Stimulated activated CD4-positive, alpha-beta T cell treated with anti-CD3 and anti-CD28 coated beads, Interleukin-4, amount 100 ng/mL, for 1 hour (primary cell): ENCODE measurements at places on chromosomes 4 and X.

DNA sequence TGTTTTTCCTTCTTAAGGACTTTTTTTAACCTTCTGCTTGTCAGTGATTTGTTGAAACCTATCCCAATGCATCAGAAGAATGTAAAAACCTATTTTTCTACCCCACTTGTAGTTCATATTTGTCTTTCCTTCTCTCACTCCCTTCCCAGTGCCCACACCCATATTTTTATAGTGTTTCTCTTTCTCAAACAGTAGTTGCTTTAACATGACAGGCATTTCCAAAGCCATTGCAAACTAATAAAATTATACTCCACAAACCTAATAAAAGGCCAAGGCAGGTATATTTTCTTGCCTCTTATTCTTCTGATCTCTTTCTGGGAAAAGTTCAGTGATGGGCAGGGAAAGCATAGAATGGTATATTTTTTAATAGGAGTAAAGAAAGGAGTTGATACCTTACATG, 35.7 kb upstream of the FHDC1 start:
- no peak for DNase-seq

DNA sequence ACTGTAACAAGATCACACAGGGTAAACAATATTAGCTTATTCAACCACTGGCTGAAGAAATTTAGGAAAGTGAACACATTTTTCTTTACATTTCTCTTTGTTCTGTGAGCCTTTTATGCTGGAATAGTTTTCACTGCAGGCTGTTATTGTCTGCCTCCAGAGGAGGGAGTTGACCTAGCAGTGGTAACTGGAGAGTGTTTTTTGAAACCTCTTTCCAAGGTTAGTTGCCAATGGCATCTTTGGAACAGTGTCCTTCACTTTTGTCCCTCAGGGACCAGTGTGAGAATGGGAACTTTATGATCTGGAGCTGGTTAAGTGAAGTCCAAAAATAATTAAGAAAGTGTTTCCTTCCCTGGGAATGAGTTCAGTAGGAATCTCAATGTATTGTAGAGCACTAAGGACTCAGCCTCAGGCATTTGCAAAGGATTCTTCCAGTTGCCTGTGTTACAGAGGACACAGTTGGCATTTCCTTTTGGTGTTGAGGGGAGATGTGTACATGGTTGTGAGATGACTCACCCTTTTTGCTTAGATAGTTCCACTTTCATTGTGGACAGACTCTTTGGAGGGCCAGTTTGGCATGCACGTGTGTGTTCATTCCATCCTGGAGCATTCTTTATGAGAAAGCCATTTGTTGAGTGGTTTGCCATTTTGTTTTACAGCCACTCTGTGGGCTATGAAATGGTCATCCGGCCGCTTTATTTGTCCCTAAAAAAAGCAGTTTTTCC, 61.3 kb downstream of the AR start:
- no peak for DNase-seq

DNA sequence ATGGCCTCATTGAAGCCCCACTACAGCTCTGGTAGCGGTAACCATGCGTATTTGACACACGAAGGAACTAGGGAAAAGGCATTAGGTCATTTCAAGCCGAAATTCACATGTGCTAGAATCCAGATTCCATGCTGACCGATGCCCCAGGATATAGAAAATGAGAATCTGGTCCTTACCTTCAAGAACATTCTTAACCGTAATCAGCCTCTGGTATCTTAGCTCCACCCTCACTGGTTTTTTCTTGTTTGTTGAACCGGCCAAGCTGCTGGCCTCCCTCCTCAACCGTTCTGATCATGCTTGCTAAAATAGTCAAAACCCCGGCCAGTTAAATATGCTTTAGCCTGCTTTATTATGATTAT, 876 bp downstream of the HPRT1 start:
- DNase-seq: no peak

DNA sequence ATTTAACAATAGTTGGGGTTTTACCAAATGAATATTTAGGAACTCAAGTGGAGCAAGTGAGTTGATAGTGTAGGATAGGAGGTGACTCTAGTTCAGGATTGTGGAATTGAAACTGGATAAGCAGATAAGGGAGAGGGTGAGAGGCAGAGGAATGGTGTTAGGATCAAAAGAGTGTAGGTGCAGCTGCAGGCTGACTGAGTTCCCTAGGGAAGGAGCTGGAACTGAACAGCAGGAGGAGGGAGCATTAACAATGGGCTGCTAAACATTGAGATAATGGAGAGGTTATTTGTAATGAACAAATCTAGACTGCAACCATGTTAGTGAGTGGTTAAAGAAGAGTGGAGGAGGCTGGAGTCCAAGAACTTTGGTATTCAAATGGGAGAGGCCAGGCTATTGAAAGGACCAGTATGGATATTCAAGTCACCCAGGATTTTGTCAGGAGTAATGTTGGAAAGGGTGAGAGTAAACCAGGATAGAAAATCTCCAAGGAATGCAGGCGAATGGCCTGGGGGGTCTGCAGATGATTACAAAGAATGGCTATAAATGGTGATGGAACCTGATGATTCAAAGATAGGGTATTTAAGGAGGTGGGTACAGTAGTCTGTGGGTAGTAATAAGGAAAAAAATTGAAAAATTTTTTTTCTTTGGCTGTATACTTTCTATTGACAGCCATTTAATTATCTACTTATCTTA, 497.1 kb upstream of the TENM3 start:
- no peak for DNase-seq

- no peak for DNase-seq
These were observed 9.6 kb upstream of the MTMR1 start for GRCh38 chrX:150683536-150684146.

DNA sequence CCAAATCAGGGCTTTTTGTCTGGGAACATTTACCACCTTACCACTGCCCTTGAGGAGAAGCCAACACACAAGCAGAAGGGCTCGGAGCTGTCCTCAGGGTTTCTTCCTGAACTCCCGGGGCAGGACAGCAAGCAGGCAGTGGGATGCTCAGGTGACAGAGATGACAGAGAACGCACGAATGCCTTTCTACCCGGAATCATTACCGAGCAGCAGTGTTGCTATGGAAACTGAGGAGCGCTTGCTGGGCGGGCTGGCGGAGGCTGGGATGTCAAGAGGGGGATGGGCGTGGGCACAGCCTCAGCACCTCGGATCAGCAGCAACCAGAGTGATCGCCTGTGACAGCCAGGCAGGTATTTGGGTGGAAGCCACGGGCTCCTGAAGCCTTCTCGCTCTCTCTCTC, 17.8 kb downstream of the SSR4 start:
- DNase-seq: no peak

DNA sequence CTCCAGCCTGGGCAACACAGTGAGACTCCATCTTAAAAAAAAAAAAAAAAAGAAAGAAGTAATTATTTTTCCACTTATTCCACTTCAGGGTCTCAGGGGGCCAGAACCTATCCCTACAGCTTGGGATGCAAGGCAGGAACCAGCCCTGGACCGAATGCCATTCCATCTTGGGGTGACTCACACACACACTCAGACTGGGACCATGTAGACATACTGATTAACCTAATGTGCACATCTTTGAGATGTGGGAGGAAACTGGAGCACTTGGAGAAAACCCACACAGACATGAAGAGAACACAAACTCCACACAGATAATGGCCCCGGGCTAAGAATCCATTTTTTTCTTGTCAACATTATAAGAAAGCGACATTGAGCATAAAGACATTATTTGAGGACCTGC, 132.5 kb downstream of the PTTG2 start:
- no peak for DNase-seq

- DNase-seq: no peak
These were observed 13.3 kb downstream of the ATOH1 start for GRCh38 chr4:93841803-93842345.

GRCh38 chr4:148693913-148694649, 251.9 kb upstream of the NR3C2 start:
- DNase-seq: no peak

- no peak for DNase-seq
These were observed 42.0 kb downstream of the PCGF3 start for GRCh38 chr4:747546-748170.

DNA sequence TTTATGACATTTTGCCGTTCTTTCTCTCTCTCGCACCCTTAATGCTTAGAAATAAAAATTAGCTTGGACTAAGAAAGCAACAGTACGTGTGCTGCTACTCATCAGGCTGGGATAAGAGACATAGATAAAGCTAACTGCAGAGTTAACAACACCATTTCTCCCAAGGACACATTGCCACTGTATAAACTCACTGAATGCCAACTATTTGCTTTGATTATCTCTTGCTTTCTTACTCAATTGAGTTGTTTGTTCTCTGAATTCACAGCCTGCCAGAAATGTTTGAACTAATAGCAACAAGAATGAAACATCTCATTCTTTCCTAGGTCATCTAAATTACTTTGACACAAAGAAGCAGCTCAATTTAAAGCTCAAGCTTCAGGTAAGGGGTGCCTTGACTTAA, 34.6 kb downstream of the F8 start:
- no peak for DNase-seq

DNA sequence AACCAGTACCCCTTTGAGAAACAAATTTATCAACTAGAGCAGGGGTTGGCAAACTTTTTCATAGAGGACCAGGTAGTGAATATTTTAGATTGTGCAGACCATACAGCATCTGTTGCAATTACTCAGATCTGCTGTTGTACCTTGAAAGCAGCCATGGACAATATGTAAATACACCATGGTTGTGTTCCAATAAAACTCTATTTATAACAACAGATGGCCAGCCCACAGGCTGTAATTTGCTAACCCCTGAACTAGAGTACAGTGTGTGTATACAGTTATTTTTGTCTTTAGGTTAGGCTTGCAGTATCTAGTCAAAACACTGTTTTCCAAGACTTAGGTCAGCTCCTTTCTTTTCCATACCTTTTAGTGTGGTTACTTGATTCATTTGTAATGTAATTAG, 54.4 kb downstream of the PHKA1 start:
- DNase-seq: no peak

- DNase-seq: no peak
These were observed 130.3 kb downstream of the ADGRA3 start for GRCh38 chr4:22385611-22386011.

GRCh38 chr4:8395504-8396296, 44.8 kb downstream of the ACOX3 start:
- DNase-seq: no peak

DNA sequence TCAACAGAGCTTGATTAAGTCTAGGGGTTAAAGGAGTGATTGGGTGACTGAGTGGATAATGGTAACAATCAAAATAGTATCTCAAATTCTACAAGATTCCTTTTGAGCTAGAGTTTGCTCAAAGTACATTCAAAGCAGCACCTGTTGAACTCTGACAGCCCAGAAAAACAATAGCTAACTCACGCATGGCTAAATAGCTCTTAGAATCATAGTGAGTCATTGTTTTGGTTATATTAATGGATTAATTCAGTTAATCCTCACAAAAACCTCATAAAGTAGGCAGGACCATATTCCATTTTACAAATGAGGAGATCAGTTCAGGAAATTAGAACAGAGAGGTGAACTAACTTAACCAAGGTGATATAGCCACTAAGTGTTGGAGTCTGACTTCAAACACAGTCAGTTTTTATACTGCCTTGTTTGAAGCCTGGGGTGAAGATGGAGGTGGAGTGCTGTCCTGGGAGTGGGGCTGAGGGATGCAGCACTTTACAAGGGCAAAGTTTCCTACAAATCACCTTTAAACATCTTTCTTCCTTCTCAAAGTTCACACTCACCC, 35.9 kb upstream of the PPM1K start:
- no peak for DNase-seq

GRCh38 chr4:122928930-122929329, 6.5 kb upstream of the NUDT6 start:
- DNase-seq: no peak

DNA sequence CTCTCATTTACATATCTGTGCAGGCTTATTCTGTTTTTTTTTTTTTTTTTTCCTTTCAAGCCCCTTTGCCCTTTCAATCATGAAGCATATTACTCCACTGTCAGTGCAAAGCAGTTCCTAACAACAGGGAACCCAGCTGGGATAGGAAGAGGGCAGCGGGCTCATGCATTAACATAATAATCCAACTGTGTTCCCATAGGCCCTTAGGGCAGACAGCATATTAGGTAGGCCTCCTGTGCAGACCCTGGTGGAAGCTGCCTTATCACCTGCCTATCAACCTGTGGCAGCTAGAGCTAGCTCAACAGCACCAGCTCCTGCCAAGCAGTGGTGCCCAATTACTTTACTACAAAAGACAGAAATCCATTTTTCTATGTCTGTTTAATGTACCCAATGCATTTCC, 49.3 kb downstream of the SLC10A7 start:
- DNase-seq: no peak

DNA sequence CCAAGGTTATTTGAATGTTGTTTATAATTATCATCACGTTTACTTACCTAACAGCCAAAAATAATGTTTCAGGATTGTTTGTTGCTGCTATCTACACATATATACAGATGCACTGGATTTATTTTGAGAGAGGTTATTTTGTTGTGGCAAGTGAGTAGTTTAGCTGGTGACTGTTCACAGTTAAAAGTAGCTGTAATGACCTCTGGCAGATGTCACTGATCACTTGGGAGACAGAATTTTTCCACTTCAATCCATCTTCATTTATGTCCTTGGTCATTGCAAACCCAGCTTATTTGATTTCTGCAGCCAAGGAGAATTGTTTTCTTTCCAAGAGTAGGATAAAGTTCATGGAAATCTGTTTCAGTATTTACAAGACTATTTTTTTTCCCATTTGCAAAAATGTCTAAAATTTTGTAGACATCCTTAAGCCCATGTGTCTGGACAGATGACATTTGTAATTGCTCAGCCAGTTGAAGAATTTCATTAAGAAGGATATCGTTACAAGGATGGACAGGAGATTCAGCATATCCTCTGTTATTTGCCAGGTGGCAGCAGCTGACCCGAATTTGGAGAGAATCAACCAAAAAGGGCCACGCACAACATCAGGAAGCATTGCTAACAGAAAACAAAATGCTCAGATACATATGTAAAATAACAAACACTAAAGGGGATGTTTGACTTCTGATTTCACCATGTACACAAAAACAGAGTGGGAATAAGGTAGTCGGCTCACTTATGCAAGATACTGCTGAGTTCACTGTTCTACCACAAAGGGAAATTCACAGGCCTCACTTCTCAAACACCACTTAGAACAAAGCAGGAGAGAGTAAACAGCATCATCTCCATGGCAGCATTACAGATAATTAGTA, 64.5 kb downstream of the GPRIN3 start:
- DNase-seq: no peak

DNA sequence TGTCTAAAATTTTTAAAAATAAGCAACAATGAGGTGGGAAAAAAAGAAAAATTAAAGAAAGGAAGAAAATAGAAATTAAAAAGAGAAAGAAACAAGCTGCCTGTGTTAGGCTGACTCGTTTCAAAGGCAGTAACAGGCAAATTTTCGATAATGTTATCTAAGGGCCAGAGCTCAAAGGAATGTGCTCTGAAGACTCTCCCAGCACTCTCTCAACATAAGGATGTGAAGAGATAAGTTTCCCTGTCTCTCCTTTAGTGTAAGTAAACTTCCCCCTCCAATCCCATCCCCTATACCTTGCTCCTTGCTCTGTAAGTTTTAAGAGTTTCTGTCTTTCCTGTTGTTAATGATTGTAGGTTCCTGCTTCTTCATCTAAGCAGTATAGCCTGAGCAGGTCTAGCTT, 172.8 kb downstream of the TEX13C start:
- no peak for DNase-seq

- no peak for DNase-seq
These were observed 108.9 kb upstream of the NKX1-1 start for GRCh38 chr4:1515156-1515555.
